Mammary epithelial cell (primary cell): ENCODE measurements at places on chromosomes 2 and 18. TPM values are rescaled to one million over a fixed set of nuclear protein-coding genes. Genes with fewer than 3 reads are reported as not detected.

- DNase-seq, result peak; percentile 46
These were observed 57.4 kb upstream of the PGAP1 start for GRCh38 chr2:196983934-196984333.

DNA sequence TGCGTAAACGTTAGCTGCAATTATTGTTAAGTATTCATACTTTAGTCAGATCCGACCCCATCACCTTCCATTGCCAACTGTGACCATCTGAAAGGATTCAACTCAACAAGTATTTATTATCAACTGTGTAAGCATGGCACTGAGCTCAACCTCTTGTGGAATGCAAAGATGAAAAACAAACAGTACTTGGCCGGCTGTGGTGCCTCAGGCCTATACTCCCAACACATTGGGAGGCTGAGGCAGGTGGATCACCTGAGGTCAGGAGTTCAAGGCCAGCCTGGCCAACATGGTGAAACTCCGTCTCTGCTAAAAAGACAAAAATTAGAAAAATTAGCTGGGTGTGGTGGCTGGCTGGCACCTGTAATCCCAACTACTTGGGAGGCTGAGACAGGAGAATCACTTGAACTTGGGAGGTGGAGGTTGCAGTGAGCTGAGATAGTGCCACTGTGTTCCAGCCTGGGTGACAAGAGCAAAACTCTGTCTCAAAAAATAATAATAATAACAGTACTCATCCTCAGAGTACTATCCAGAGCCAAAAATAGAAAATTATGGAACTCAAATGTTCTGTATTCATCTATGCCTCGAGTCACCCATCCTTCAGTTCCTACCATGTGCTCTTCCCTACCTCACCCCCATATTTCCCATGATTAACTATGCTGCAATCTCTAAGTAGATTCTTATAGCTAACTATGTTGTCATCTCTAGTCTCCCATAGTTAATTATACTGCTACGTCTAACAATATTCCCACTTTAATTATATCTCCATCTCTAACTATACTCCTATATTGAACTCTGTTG is 8.6 kb upstream of the MREG start:
- no peak for DNase-seq

- no peak for DNase-seq
These were observed 83.1 kb downstream of the NDUFA10 start for GRCh38 chr2:239942090-239942489.

- no peak for DNase-seq
These were observed 59.1 kb downstream of the COA5 start for GRCh38 chr2:98548920-98549818.

- peak; percentile 80 for DNase-seq
These were observed 167.1 kb downstream of the ZFP36L2 start for GRCh38 chr2:43059183-43059897.

GRCh38 chr2:159449504-159450124 is 163.1 kb upstream of the WDSUB1 start:
- DNase-seq, result no peak

DNA sequence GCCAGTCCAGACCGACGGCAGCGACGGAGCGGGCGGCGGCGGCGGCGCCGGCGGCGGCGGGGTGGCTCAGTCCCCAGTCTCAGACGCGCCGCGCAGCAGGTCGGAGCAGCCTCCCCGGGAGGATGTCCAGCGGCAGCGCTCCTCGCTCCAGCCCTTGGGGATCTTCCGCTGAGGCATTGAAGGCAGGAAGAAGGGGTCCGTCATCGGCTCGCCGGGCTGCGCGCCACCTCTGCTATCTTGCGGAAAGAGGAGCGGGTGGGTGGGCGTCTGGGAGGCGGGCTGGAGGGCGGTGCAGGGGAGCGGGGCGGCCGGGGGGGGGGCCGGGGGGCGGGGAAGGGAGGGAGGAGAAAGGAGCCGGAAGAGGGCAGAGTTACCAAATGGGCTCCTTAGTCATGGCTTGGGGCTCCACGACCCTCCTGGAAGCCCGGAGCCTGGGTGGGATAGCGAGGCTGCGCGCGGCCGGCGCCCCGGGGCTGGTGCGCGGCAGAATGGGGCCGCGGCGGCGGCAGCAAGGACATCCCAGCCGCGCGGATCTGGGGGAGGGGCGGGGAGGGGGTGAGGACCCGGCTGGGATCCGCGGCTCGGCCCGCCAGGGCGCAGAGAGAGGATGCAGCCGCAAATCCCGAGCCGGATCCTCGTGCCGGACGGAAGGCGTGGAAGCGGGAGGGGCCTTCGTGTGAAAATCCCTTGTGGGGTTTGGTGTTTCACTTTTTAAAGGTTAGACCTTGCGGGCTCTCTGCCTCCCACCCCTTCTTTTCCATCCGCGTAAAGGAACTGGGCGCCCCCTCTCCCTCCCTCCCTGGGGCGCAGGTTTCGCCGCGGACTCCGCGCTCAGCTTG is at the start of gene NETO1:
NETO1 (minus strand) TSS at position 242 of the 839 bp plus-strand sequence. CDS start 696 bp downstream, outside the sequence.
- DNase-seq, result peak; percentile 35

GRCh38 chr2:159262904-159263303 is 23.6 kb downstream of the WDSUB1 start:
- no peak for DNase-seq

- no peak for DNase-seq
These were observed 31.3 kb downstream of the CIB4 start for GRCh38 chr2:26609839-26610277.

DNA sequence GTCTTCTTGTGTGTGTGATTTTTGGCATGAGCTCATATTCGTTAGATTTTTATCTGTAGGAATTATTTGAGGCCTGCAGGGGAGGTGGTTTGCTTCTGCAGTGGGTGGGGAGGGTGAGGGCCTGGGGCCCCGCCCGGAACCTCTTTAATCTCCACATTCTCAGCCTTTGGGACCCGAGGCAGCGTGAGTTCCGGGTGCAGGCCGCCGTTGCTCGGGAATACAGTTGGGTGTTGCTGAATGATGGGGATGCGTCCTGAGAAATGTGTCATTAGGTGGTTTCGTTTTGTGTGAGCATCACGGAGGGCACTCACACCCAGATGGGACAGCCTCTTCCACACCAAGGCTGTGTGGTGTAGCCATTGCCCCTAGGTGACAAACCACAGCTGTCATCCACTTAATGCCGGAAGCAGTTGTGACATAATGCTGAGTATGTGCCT is 13.7 kb upstream of the GAL3ST2 start:
- no peak for DNase-seq

DNA sequence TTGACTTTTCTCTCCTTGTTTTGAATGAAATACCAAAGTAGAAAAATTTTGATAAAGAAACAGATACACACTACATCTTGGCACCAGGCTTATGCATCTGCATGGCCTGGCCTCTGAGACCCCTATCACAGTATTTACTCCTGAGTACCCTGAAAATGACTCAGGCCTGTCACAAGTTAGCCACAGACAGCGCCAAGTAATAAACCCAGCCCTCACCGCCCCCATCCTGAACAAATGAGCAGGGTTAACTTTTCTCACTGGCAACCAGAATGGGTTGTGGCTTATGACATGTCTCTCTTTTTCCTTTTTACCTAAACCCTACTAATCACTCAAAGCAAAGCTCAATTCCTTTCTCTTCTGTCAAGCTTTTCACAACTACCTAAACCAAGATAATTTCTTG is 35.3 kb downstream of the SPRED2 start:
- DNase-seq, result no peak

DNA sequence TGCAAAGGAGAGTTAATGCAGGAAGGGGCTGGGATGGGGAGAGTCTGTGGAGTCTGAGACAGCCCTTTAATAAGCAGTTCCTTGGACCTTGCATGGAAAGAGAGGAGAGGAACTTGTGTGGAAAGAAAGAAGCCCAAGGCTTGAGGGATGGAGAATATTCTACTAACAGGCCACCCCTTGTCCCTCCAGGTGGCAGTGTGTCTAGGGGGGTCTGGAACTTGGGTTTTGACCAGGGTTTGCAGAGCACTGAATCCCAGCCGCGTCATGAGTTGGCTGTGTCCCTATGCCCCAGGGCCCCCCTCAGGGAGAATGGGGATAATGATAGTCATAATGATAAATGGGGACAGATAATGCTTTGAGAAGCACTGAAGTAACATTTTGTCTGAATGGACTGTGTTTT is 15.0 kb downstream of the TCF7L1 start:
- DNase-seq, result no peak

- DNase-seq, result no peak
These were observed 101.3 kb upstream of the RPE start for GRCh38 chr2:209901172-209901571.

DNA sequence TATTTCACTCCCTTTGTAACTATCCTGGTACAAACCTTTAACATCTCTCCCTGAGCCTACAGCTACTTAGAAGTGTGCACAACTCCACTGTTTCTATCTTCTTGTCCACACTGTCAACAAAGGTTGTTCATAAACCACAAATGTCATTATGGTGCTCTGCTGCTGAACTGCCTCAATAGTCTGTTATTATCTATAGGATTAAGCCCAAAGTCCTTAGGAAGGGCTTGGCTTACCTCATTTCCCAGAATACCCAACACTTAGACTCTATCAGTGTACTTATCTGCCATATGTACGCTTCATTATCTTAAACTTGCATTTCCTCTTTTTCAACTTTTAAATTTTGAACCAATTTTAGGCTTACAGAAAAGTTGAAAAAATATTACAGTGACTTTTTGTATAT is 94.2 kb downstream of the HNMT start:
- DNase-seq, result no peak

GRCh38 chr2:104332731-104333130 is 521.2 kb upstream of the POU3F3 start:
- DNase-seq, result no peak

The B4GALT6 gene
- polyA plus RNA-seq, result 6.1 TPM

The ZAP70 gene
- polyA plus RNA-seq, result 0.06 TPM

The MC2R gene
- polyA plus RNA-seq, result not detected

The NT5DC4 gene
- polyA plus RNA-seq, result 0.07 TPM

The SP9 gene
- not detected for polyA plus RNA-seq

The OSR1 gene
- polyA plus RNA-seq, result 31.8 TPM
